ENCODE measurements at places on chromosomes 6 and 20. TPM values are rescaled to one million over a fixed set of nuclear protein-coding genes. Genes with fewer than 3 reads are reported as not detected.

DNA sequence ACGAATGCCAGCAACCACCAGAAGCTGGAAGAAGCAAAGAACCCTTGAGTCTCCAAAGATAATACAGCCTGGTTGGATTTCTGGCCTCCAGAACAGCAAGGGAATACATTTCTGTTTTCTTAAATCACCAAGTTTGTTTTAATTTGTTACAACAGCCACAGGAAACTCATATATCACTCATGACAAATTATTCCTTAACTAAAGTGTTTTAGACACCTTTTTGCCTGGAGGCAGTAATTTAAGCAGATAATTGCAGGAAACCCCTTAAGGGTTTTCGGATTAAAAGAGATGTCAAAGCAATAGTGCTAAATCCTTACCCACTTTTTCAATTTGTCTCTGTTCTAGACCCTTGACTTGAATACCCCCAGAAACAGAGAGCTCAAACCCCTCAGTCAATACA is 1050.0 kb downstream of the EPHA7 start:
- DNase-seq = no peak

DNA sequence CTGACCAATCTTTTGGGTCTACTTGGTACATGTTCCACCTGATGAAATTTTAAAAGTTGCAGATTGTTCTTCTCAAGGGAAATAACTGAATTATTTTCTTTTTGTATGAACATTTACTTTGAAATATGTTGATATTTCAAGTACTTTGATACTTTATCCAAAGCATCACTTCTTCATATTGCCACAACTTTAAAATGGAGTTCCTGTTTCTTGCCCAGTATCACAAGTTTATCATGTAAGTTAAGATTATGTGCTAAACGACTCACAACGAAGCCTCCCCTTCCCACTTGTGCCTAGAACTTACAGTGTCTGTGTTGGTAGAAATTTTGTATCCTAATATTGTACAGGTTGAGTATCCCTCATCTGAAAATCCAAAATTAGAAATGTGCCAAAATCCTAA is 108.4 kb downstream of the ARID1B start:
- DNase-seq = no peak

DNA sequence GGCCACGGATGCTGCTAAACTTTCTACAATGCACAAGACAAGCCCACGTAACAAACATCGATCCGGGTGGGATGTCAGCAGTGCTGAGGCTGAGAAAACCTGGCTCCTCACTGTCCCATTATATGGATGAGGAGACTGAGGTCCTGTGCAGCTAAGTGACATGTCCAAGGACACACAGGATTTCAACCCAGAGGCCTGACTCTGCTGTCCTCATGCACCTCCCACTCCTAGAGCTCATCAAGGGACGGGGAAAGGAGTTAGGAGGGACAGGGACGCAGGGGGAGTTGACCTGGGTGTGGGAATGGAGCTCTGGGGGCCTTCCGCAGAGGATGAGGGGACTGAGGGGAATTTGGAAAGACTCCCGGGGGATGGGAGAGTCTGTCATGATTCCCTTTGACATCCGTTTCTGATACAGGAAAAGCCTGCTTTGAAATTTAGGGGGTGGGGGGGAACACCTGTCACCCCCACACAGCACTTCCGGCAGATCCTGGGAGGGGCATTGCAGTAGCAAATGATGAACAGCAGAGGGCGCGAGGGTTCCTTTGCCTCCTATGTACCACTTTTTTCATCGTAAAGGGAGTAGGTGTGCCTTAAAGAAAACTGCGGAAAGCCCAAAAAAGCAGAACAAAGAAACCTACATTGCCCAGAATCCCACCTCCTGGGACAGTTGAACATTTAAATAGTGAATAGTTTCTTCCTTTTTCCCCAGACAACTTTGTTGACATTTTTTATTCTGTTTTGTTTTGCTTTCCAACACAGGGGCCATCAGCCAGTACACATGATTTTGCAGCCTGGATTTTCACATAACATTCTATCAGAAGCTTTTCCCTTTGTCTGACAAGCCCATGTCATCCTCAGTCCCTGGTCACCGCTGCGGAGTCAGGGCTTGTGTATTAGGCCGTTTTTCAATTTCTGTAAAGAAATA is 48.6 kb downstream of the SLC2A10 start:
- DNase-seq = peak; percentile 90

- no peak for DNase-seq
Observed at GRCh38 chr6:140138311-140139010, 764.0 kb upstream of the CITED2 start.

GRCh38 chr6:43250992-43251373 is 7.7 kb downstream of the TTBK1 start:
- DNase-seq = no peak

- DNase-seq = no peak
Observed at GRCh38 chr6:2913621-2914317, 10.7 kb upstream of the SERPINB9 start.

GRCh38 chr6:125974214-125974866 is 12.0 kb upstream of the TRMT11 start:
- no peak for DNase-seq

DNA sequence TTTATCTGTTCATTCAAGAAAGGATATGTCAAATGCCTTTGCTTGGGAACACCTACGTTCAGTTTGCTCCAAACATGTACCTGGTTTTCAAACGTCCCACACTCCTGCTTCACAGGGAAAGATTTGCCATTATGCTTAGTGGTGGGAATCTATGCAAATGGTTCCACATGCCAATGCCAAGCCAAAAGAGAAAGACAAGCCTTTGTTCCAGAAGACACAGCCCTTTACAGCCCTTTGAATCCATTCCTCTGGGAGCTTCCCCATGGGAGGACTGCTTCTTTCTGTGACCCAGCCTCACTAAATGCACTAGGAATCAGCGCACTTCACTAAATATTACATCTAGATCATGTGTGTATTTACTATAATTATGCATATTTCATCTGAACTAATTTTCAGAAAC is 619.5 kb downstream of the PRKN start:
- no peak for DNase-seq

DNA sequence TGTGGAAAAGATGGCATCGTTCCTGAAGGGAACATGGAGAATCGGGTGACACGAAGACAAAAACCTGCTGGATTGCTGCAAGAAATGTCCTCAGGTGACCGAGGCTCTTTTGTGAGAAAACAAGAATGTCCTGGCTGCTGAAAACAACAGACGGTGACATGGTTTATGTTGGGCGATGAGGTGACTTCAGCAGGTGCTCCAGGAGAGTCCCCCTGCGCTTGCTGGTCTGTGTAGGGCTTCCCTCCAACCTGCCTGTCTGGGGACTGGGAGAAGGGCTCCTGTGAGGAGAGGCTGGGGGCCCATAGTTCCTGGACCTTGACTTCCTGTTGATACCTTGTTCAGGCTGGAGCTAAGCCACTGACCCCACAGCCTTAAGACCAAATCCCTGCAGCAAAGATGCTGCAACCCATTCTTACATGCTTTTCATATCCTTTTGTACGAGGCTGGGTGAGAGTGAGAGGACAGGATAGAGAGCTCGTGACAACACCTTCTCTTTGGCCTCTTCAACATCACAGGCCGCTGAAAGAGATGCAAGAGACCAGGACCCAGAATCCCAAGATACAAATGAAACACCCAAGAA is 134.8 kb downstream of the CD83 start:
- peak; percentile 70 for DNase-seq

DNA sequence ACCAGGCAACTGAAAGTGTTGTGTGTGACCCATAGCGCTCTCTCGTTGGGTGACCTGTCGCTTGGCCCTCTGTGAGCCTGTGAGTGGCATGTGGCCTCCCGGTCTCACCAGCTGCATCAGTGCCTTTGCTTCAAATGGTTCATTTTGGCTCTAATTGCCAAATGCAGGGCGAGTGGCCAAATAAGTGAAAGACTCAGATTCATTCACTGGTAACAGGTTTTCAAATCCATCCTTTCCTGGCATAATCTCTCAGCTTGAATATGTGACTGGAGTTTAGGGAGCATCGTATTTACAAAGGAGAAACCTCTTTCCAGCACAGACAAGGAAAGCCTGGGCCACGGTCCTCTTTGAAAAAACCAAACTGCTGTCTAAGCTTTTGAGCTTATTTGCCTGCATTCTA is 321.6 kb upstream of the QKI start:
- DNase-seq = no peak

DNA sequence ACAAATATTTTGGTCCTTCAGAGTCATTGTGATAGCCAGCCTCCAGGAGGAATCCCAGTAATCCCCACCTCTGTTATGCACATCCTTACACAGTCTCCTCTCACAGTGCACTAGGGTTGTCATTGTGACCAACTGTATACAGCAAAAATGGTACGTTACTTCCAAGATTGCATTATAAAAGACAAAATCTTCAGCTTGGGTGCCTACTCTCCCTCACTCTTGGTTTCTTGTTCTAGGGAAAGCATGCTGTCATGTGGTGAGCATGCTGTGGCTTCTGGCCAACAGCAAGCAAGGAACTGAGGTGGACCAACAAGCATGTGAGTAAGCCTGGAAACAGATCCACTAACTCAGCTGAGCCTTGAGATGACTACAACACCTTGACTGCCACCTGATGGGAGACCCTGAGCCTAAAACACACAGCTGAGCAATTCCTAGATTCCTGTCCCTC is 130.1 kb upstream of the DST start:
- DNase-seq = no peak

GRCh38 chr6:37005061-37005810 is at the start of gene FGD2:
Gene FGD2, plus strand, starts transcription at chr6:37005655. Its CDS starts 163 bp downstream, at chr6:37005818.
- DNase-seq = no peak

- DNase-seq = no peak
Observed at GRCh38 chr20:18466574-18466893, 296 bp downstream of the DZANK1 start.

DNA sequence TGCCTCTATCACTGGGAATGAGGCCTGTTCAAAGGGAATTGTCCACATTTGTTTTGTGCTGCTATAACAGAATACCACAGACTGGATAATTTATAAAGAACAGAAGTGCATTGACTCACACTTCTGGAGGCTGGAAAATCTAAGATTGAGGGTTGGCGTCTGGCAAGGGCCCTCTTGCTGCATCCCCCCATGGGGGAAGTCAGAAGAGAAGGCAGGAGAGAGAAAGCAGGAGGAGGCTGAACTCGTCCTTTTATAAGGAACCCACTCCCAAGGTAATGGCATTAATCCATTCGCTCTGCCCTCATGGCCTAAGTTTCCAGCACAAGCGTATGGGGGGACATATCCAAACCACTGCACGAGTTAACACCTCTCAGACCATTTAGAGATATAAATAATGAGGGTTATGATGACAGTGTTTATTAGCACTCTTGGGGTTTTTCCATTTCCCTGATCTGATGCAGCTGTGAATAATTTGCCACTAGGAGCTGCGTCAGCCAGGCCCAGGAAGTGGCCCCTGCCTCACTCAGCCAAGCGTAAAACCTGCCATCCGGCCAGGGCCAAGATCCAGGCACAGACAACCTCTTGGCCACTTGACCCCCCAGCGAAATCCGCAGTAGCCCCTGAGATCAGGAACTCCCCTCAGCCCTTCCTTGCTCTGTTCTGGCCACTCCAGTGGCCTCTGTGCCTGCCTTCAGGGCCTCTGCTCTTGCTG is 14.2 kb upstream of the SLCO4A1 start:
- DNase-seq = no peak

DNA sequence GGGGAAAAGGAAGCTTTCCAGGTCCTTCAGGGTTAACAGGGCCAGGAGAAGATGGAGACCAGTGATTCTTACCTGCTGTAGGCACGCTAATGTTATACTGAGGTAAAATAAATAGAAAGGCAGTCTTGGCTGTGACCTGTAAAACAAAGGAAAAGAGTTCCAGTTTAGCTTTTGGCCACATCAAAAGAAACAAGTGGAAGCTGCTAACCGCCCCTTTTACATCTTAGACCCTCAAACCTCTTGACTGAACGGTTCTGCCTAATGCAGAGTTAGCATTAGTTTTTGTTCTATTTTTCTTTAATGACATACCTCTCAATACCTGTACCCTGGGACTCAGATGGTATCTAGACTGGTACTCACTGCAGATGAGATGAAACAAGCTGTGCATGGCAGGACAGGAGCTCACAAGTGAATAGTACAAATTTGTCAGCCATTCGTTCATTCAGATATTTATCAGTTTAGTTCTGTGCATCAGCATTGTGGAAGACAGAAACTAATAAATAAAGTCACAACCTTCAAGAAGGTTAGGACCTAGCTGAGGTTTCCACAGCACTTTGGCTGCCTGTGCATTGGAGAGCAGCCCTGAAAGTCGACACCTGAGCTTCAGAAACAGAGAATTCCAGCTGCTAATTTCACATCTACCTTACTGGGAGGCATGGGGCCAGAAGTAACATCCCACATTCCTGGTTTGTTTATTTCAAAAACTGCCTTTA is 41.0 kb downstream of the TRAM2 start:
- no peak for DNase-seq

DNA sequence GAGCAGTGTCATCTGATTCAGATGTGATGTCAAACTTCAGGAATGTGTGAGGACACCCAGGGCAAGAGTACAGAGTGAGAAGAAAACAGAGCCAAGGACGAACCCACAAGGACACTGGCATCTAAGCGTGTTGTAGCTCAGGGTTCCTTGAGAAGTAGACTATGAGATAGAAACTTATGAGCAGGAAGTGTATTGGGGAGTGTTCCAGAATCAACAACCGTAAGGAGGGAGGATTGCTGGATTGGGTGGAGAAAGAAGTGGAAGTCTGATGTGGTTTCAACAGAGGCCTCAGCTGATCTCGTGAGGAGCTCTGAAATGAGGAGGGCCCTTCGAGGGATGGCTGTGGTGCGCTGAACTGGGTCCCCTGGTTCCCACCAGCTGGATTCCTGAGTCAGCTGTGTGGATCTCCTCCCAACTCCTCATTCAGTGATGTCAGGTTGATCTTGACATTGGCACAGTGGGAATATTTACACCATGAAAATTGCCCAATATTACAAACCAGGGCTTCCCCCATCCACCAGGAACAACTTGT is 25.7 kb upstream of the IGF2R start:
- DNase-seq = no peak

DNA sequence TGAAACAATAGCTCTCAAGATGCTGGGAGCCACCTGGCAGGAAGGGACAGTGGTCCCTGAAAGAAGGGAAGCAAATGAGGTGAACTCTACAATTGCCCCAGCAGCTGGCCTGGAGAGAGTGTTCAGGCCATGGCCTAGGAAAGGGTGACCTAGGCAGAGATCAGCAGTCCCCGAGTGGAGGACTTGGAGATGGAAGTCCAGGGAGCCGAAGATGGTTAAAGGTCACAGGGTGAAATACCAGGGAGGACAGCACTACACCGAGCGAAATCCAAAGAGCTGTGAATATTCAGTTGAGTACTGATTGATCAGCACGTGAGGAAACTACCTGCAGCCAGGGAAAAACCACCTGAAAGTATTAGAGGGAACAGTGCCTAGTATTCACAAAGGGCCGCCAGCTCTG is 133.1 kb downstream of the HIVEP2 start:
- no peak for DNase-seq

GRCh38 chr6:16321826-16322225 is 83.4 kb downstream of the GMPR start:
- peak; percentile 76 for DNase-seq

The ISM1 gene
- 25.7 TPM for total RNA-seq

The BEND6 gene
- 0.27 TPM for total RNA-seq

The HLA-DOA gene
- 4.3 TPM for total RNA-seq

The IL17A gene
- not detected for total RNA-seq

The DSN1 gene
- 7.9 TPM for total RNA-seq

The CCM2L gene
- 4.4 TPM for total RNA-seq

The SLPI gene
- total RNA-seq = 206 TPM

The GATA5 gene
- total RNA-seq = 1.6 TPM

The EEF1A2 gene
- 24.2 TPM for total RNA-seq

The CST2 gene
- total RNA-seq = not detected

The RCAN2 gene
- total RNA-seq = 18.5 TPM

The FAM83D gene
- 16.7 TPM for total RNA-seq

The FAM217A gene
- not detected for total RNA-seq

All from lower leg skin (tissue), 4 donors.